NCI-H146 (cell line): ENCODE measurements at places on chromosomes 5 and 9.
A peak's percentile ranks its signal among the peaks of the same experiment; 100 is the strongest.

GRCh38 chr5:67813877-67814539 lies 401.5 kb upstream of the PIK3R1 start:
- DNase-seq, result no peak

DNA sequence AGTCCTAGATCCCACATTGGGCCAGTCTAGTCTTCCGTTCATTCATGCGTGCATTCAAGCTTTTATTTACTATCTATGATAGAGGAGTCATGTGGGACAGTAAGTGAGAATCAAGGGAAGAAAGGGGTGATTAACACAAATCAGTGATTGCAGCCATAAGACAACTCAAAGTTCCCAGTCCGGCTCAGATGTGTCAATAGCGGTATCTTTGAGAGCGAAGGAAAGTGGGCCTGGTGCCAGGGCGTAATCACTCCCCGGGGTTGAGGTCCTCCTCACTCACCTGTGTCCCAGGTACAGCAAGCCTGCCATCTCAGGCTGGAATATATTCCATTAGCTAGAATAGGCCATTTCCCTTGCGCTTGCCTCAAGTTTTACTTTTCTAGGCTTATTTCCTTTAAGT lies 196.3 kb downstream of the ATP10B start:
- peak; percentile 32 for DNase-seq

- DNase-seq, result no peak
These were observed 10.7 kb upstream of the CERCAM start for GRCh38 chr9:128409978-128410377.

DNA sequence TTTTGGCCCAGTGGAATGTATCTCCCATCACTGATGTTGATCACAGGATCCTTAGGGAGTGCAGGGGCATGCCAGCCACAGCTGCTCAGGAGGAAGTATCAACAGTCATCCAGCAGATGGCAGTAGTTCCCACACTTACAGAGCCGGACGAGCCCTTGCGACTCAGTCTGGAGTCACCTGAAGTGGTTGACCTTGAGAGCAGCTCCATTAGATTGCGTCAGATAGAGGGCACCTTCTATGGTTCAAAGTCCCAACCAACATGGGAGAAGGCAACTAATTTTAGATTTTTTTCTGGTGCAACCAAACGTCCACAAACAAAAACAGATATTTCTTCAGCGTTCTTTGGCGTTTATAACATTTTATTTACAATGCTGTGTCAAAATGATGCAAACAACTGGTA lies 124.5 kb downstream of the EGFLAM start:
- peak; percentile 55 for DNase-seq

DNA sequence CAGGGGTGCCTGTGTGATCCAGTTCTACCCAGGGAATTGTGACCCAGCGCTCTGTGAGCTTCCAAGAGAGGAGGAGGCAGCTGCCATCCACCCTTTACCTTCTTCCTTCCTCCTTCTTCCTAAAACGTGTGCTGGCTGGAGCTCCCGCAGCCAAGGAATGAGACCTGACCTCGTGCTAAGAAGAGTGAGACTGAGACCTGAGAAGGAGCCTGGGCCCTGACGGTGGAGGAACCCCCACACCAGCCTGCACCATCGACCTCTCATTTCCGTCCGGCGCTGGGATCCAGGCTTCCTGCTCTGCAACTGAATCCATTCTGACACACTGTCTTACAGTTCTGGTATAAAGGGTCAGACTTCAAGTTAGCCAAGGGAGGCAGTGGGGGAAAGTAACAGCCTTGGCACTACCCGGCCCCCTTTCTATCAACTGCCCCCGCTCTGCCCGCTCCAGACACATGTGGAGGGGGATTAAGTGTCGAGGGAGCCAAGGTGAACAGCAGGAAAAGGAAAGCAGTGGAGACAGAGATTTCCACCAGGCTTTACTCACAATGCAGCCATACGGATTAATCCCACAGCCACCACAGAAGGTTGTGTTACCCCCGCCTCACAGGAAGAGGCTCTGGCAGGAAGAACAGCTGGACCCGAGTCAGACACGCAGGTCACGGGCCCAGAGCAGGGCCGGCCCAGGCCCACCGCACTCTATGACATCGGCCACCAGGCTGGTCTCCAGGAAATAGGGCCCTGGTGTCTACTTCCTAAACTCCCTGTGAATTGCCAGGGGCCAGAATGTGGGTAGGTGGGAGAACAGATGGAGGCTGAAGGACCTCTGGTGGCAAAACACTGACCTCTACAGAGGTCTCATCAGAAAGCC lies 15.8 kb downstream of the MGAT1 start:
- no peak for DNase-seq

GRCh38 chr9:10050016-10050415 lies 562.8 kb downstream of the PTPRD start:
- no peak for DNase-seq

DNA sequence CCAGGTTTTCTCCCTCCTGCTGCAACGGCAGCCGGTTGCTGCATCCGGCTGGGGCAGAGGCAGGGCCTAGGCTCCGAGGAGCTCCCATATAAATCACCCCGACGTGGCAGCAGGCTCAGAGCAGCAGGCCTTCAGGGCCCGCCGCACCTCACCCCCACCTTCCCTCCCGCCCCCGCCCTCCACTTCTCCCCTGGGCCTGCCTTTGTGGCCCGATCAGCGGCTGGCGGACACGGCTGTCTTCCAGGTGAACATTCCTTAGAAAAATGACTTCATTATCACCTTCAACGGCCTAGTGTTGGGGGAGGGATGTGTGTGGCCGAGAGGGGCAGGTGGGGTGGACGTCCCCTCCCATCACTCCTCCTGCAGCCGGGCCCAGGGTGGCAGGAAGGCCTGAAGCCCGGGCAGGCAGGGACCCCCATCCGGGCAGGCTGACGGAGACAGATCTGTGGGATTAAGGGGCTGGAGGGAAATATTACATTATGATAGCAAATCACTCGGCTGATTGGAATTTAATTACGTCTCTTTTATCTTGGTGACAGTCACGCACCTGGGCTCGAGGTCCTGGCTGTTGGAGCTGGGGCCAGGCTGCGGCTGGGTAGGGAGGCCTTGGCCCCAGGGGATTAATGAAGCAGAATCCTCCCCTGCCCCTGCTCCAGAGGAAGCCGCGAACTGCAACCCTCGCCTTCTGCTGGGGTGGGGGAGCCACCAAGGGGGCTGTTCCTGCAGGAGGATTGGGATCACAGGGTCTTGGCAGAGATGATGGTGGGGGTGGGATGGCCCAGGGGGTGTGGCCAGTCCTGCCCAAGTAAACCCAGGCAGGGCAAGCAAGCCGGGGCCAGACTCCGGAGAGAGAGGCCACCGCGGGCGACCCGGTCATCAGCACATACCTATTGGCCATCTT lies 38.4 kb upstream of the RXRA start:
- no peak for DNase-seq

- no peak for DNase-seq
These were observed 480.3 kb upstream of the SEMA6A start for GRCh38 chr5:117054911-117055310.

DNA sequence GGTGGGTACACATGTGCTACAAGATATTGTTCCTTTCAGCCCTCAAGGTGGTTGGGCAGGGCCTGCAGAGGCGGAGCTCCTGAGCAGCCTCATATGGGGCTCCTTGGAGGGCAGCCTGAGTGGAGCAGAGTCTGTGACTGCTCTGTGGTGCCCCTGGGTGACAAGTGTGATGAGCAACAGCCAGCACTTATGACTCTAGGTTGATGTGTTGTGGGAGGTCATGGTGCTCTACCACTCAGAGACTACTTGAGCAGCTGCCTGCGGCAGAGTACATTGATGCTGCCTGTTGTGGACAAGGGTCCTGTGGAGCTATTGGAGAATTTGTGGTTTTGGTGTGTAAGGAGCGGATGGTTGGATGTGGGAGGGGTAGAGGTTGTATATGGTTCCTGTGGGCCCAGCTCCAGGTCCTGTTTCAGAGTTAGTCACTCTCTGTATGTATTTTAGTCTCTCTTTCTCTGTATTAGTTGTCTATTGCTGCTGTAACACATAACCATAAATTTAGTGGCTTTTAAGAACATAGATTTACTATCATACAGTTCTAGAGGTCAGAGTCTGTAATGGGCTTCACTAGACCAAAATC lies 141.3 kb downstream of the SREK1 start:
- no peak for DNase-seq

GRCh38 chr9:36560771-36561170 lies 11.9 kb upstream of the MELK start:
- DNase-seq, result no peak

DNA sequence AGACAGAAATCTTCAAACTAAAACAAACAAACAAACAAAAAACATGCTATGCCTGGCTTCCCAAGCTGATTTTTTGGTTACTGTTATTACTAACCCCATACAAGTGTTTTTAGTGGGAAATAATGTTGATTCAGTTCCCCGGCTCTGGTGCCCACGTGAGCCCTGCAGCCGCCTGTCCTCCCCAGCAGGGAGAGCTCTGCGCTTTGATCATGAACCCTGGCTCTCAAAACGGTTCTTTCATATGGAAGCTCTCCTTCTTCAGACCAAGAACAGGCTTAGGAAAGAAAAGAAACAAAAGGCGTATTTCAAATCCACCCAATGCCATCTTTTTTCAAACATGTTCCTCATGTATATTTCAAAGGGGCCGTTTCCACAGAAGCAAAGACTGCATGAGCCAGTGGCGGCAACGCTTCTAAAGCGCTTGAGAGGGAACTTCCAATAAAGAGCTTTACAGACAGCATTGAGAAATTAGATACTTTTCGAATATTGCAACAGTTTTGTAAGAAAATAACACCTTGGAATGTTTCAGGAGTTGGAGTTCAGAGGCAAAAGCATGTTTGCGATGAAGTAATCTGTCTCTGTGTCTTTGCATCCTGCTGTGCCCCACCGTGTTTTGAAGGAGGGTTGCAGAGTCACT lies 74.8 kb downstream of the ICE1 start:
- no peak for DNase-seq

- no peak for DNase-seq
These were observed 11.7 kb downstream of the DOCK2 start for GRCh38 chr5:169648725-169649310.

DNA sequence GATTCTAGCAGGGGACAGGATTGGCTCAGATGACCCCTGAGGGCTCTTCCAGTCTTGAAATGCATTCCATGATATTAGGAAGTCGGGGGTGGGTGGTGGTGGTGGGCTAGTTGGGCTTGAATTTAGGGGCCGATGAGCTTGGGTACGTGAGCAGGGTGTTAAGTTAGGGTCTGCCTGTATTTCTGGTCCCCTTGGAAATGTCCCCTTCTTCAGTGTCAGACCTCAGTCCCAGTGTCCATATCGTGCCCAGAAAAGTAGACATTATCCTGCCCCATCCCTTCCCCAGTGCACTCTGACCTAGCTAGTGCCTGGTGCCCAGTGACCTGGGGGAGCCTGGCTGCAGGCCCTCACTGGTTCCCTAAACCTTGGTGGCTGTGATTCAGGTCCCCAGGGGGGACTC lies 2.9 kb upstream of the MYOZ3 start:
- DNase-seq, result no peak

DNA sequence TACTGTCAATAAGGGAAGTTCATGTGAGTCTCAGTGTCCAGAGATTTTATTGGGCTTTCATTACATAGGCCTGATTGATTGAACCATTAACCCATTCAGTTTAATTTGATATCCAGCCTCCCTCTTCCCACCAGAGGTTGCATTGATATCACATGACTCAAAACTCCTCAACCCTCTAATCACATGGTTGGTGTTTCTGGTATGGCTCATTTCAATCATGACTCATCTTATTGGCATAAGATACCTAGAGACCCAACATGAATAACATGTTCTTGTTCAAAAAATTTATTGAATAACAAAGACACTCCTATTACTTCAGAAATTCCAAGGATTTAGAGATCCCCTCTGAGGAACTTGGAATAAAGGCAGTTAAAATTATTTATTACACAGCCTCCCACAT lies 982.2 kb downstream of the TLE1 start:
- no peak for DNase-seq

- no peak for DNase-seq
These were observed 29.2 kb downstream of the RUSC2 start for GRCh38 chr9:35518981-35519679.

- no peak for DNase-seq
These were observed 178.4 kb upstream of the MVB12B start for GRCh38 chr9:126147936-126148870.

- DNase-seq, result peak; percentile 49
These were observed 301.6 kb downstream of the NR2F1-AS1 start for GRCh38 chr5:93279296-93279963.

DNA sequence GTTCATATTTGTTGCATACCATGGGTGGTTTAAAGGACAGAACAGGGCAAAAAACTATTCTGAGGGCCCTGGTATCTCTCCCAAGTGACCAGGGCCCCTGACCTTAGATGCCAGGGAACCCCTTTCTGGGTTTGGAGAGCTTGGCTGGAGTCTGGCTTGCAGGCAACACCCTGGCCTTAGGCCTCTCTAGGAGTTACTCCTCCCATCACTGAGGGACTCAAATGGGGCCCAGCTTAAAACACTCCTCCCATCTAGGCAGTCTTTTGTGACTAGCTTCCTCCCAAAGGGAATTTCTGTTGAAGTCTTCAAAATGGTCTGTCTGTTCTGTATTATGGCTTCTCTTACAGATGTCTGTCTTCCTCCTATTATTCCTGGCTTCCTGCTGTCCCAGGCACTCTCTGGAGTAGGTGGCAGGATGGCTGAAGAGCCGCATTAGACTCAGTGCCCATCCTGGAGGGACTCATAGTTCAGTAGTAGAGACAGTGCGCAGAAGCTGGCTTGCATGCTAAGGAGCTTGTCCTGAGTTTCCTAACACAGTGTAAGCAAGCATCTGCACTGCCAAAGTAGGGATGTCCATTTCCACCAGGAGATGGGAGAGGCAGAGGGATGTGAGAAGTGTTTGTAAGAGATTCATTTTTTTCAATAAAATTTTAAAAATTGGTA lies 10.0 kb downstream of the COL15A1 start:
- no peak for DNase-seq

- DNase-seq, result no peak
These were observed 242.5 kb upstream of the RFX3 start for GRCh38 chr9:3768286-3768685.

- DNase-seq, result no peak
These were observed 25.2 kb upstream of the ASPN start for GRCh38 chr9:92507496-92507895.

DNA sequence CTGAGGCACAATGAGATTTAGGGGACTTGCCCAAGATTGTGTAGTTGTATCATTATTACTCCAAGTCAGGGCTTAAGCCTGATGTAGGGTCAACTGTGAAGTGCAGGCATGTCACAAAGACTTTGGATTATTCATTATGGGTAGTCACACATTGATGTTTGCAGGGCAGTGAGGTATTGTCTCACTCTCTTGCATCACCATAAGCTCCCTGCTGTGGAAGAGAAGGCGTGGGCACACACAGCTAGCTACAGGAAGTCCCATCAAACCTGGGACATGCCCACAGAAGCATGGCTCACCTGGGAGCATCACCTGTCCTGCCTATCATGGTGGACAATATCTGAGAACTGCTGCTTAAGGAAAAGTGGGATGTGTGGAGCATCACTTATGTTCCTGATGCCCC lies 42.1 kb downstream of the TMOD1 start:
- DNase-seq, result peak; percentile 83
